ENCODE measurements at places on chromosomes 1 and 21.

DNA sequence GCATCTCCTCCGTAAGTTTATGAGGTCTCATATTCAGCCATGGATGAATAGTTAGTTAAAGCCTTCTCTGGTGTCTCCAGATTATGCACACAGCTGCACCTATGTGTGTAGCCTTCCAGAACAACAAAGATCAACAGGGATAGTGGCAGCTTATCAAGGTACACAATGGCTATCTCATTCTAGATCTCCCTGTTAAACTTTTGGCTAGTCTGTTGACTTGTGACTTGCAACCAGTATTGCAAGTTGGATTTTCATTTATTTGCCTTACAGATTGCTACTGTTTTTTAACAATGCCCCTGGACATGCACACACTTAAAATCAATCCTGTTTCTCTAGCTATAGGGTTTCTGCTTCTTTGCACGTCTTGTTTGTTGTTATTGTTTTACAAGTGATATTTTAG is 363.2 kb downstream of the OMA1 start:
- DNase-seq, result no peak

DNA sequence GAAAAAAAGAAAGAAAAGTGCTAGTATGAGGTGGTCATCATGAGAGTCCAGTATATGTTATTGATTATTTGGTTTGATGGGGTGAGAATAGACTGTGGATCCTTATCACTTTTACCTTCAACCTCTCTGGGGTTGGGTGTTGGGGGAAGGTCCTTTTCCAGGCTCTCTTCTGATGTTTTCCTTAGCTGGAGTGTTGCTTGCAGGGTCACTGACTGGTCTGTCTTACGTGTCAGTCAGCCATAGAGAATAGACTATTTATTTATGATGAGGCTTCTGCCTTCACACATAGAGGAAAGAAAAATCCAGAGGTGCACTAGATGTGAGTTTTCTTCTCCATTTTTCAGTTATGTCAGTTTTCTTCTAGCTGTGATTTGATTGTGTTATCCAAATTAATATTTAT is 36.5 kb downstream of the MAP3K21 start:
- no peak for DNase-seq

- no peak for DNase-seq
Observed at GRCh38 chr21:15022608-15023261, 42.1 kb downstream of the NRIP1 start.

DNA sequence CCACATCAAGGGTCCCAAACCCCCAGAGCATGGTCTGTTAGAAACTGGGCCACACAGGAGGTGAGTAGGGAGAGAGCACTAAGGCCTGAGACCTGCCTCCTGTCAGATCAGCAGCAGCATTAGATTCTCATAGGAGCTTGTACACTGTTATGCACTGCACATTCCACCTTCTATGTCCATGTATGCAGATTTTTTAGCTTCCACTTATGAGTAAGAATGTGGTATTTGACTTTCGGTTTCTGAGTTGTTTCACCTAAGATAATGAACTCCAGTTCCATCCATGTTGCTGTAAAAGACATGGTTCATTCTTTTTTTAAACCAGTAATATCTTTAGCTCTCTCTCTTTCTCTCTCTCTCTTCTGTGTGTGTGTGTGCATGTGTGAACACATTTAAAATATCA is 663 bp upstream of the GBP6 start:
- DNase-seq, result no peak

- DNase-seq, result no peak
Observed at GRCh38 chr1:94737124-94737998, 82.8 kb upstream of the SLC44A3 start.

DNA sequence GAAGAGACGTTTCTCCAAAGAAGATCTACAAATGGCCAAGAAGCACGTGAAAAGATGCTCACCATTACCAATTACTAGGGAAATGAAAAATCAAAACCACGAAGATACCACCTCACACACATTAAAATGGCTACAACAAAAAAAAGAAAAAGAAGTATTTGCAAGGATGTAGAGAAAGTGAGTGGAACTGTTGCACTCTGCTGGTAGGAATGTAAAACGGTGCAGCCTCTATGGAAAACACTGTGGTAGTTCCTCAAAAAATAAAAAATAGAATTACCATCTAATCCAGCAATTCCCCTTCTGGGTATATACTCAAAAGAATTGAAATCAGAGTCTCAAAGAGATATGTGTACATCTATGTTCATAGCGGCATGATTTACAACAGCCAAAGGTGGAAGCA is 115.4 kb upstream of the EDN2 start:
- DNase-seq, result no peak

- DNase-seq, result no peak
Observed at GRCh38 chr21:17793246-17794123, 25.7 kb downstream of the C21orf91 start.

DNA sequence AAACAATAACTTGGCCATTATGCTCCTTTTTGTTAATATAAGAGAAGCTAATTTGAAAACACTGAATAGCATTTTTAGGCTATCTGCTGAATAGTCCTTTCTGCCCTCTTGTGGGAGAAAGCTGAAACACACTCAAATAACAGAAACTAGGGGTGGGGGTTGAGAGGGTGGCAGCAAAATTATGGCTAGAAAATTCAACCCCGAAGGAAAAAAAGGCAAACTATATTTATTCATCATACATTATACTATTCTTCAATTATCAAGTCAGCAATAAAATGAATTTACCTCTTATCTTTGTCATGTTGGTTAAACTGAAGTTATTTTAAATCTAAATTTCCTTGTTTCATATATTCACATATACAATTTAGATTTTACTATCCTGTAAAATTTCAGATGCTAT is 255.9 kb downstream of the FAF1 start:
- DNase-seq, result peak; percentile 25

- DNase-seq, result no peak
Observed at GRCh38 chr1:222680080-222680479, 32.2 kb downstream of the AIDA start.

DNA sequence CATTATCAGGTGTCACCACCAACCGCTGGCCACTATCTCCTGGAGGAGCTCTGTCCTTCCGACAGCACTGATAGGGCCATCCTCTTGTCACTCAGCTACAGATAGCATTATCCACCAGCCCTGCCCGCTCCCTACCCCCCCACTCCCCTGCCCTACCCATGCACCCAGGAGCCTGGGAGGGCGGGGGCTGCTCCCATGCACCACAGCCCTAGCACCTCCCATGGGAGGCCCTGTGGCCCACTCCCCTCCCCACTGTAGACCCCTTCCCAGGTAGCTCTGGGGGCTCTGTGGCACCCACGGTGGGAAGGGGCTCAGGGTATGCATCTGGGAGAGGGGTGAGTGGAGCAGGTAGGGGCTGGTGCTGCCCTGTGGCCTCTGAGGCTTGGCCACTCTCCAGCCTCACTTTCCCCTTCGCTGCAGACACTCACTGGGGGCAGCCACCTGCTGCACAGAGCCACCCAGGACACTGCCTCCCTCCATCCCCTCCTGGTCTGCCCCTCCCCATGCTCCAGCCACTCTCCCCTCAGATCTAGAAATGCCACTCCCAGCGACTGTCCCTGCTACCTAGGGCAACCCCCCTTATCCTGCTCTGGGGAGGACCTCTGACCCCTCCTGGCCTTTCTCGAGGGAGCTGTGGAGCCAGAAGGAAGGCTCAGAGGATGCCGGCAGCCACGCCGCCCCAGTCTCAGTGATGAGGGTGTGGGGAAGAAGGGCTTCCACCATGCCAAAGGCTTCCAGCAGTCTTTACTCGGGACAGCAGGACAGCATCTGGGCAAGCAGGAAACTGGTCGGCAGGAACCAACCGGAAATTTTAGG is 58.5 kb downstream of the WNT9A start:
- no peak for DNase-seq

DNA sequence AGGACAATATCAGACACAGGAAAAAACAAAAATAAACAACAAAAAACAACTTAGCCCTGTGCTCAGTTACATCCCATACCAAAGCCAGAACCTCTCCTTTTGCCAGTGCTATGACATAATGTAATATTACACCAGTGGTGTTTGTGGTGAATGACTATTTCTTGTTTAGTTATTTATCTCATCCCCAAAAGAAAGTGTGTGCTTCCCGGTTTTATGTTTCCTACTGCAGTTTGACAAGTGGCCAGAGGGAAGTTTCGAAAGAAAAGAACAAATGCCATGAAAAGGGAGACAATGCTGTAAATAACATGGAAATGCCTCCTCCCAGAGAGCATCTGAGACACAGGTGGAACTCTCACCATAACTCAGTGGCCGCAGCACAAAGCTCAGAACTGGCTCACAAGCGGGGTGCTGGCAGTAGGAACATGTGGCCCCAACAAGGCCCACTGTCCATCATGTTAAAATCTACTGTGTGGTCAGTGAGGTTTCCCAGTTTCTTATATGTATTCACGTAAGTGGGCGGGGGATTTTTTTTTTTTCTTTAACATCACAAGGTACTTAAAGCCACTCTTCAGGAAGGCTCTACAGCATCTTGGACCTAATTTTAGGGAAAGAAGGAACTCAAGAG is 158.2 kb downstream of the BARHL2 start:
- no peak for DNase-seq

DNA sequence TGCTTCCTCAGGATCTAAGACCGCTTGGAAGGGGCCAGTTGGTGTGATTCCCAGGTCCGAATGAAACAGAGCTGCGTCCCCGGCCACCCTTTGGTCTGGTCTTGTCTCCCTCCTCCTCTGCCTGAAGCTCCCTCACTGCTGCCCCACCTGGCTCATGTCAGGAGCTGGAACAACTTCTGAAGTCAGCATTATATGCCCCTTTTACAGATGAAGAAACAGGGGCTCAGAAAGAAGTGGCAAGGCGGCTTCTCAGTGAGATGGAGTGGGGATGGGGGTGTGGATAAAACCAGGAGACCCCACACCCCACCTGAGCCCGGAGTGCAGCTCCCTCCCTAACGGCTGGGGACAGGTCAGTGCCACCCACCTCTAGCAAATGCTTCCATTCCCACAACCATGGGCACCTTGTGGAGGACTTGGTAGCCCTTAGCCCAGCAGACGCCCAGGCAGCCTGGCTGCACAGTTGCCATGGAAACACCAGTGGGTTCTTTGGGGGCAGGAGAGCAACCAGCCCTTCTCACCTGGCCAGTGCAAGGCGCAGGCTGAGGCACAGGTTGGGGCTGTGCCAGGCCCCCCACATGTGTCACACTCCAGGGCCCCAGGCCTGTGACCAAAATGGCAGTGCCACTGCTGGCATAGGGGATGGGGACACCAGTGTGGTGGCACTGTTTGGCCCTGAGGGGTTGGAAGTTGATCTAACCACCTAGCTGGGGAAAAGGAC is 31.9 kb upstream of the ECE1 start:
- DNase-seq, result no peak

DNA sequence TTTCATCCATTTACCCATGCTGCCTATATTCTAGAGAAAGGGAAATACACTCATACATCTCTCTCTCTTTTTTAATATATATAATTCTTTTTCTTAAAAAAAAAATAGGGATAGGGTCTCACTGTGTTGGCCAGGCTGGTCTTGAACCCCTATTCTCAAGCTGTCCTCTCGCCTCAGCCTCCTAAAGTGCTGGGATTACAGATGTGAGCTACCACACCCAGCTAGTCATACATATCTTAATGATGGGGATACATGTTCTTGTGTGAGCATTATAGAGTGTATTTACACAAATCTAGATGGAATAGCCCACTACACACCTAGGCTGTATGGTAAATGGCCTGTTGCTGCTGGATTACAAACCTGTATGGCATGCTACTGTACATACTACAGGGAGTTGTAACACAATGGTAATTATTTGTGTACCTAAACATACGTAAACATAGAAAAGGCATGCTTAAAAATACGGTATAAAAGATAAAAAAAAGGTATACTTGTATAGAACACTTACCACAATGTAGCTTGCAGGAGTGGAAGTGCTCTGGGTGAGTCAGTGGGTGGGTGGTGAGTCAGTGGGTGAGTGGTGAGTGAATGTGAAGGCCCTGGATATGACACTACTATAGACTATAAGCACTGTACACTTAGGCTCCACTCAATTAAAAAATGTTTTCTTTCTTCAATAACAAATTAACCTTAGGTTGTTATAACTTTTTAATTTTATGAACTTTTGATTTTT is 72.9 kb downstream of the IVNS1ABP start:
- DNase-seq, result no peak

- DNase-seq, result no peak
Observed at GRCh38 chr1:109623601-109624161, 4.0 kb downstream of the AMPD2 start.

GRCh38 chr1:28877132-28877781 is 37.1 kb upstream of the EPB41 start:
- DNase-seq, result peak; percentile 58

GRCh38 chr1:3787349-3787715 is 9.0 kb downstream of the LRRC47 start:
- no peak for DNase-seq

DNA sequence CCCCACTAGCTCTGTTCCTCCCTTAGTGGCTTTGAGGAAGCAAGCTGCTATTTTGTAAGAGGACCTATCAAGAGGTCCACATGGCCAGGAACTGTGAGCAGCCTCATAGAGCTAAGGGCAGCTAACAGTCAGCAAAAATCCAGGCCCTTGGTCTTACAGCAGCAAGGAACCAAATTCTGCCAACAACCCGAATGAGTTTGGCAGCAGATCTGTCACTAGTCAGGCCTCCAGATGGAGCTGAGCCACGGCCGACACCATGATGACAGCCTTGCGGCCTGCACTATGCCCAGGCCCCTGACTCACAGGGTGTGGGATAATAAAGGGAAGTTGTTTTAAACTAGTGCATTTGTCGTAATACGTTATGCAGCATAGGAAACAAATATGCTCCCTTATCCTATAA is 28.0 kb upstream of the H3-3A start:
- no peak for DNase-seq

DNA sequence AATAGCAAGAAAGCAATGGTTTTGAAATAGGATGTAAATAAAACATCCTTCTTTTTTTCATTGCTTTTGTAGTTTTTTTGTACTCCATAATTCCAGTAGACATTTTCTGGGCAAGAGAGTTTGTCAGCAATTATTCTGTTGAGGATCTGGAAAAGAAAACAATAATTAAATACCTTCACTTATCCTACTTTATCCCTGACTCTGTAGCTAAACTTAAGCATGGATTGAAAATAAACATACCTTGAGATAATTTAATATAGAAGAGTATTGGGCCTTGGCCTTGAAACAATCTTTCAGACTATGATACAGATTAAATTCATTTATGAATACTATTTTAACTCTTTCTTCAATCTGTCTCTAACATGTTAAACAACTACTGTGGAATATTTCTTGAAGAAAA is 321.2 kb downstream of the CHRM3 start:
- no peak for DNase-seq

GRCh38 chr1:153367090-153367489 is 8.3 kb downstream of the S100A12 start:
- no peak for DNase-seq

DNA sequence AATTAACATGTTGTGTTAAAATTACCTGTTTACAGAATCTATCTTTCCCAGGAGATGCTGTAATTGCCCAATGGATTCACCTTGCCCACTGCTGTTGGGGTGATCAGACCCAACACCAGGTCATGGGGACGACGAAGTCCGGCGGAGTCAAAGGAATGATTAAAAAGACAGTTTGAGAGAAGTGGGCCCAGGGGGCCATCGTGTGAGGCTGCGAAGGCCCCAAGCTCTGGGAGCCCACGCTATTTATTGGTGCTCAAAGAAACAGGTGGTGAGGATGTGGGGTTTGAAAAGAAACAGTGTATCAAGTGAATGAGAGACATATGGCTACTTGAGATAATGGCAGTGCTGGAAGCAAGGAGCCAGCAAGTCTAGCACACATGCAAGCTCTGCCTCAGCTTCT is 16.3 kb upstream of the L1TD1 start:
- DNase-seq, result peak; percentile 97

Measured in DMS 273 treated with DMSO at 0.1 percent for 48 hours (cell line).